G401 (cell line): ENCODE measurements at places on chromosomes 7 and 10.
A peak's percentile ranks its signal among the peaks of the same experiment; 100 is the strongest.

GRCh38 chr10:71816936-71817618, 34.0 kb downstream of the PSAP start:
- DNase-seq, result peak; percentile 65

DNA sequence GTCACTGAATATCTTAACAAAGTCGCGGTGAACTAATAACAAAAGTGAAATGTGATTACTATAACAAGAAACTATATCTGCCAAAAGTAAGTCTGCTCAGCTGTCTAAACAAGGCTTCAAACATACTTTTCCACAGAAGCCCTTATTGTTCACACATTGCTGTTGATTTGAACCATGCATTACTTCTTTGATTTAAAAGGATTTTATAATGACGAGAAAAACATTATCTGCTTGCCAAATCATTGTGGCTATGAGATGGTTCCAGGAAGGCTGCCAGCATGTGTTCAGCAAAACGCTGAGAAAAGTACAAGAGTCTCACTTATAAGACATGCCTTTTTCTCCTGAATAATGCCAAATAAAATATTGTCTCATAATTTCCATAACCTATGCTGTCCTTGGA, 24.4 kb downstream of the RNF133 start:
- DNase-seq, result peak; percentile 75

GRCh38 chr10:99370993-99371392, 41.8 kb downstream of the CNNM1 start:
- peak; percentile 30 for DNase-seq

DNA sequence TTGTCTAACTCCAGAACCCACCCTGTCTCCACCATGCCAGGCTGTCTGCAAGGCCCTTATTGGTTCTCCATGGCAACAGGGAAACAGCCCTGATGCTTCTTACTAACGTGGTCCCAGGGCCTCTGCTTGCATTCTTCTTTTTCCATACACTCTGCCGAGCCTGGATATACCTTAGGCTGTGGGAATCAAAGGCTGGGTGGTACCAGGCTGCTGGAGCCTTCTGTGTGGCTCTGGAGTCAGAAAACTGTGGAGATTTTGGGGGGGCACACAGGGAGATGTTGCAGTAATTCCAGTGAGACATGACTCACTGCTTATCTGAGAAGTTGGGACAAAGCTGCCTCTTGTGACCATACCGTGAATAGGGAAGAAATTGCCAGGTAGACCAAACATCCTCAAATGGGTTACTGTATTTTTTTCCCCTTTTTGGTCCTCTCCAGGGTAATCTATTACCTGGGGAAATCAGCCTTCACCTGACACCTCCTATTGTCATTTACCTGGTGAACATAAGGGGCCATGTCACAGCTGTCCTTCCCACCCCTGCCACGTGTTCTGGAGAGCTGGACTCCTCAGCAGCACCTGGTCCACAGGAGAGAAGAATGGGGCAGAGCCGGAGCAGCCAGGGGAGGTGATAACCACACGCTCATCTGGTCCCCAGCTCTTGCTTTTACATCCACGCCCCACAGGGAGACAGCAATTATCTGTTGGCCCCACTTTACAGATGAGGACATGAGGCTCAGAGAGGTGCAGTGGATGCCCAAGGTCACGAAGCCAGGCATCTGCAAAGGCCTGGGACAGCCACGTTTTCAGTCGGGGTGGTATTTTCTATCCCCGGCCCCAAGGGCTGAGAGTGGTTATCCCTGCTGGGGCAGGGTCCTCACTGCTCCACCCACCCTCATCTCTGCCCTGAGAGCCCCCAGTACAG, 4.6 kb downstream of the CHST3 start:
- DNase-seq, result no peak

- no peak for DNase-seq
These were observed 409.0 kb upstream of the SEMA3A start for GRCh38 chr7:84603545-84603944.

GRCh38 chr10:51422311-51423120, 276.9 kb downstream of the CSTF2T start:
- peak; percentile 31 for DNase-seq

DNA sequence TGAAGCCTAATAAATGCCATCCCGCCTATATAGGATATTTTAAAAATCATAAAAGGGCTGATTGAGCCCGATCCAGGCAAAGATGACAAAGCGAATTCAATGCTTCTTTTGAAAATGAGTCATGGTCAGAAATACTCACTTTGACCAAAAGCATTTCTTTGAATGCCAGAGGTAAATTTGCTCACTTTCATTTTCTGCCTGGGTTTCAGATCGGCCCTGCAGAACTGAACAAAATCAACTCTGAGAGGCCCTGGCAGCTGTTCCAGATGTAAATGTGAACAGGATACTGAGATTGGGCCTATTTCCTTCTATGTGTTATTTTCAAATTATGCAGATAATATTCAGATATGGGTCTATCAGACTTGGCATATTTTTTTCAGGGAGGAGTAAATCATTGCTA, 114.8 kb upstream of the ARID5B start:
- no peak for DNase-seq

- DNase-seq, result no peak
These were observed 674.3 kb upstream of the ZWINT start for GRCh38 chr10:57035310-57035709.

DNA sequence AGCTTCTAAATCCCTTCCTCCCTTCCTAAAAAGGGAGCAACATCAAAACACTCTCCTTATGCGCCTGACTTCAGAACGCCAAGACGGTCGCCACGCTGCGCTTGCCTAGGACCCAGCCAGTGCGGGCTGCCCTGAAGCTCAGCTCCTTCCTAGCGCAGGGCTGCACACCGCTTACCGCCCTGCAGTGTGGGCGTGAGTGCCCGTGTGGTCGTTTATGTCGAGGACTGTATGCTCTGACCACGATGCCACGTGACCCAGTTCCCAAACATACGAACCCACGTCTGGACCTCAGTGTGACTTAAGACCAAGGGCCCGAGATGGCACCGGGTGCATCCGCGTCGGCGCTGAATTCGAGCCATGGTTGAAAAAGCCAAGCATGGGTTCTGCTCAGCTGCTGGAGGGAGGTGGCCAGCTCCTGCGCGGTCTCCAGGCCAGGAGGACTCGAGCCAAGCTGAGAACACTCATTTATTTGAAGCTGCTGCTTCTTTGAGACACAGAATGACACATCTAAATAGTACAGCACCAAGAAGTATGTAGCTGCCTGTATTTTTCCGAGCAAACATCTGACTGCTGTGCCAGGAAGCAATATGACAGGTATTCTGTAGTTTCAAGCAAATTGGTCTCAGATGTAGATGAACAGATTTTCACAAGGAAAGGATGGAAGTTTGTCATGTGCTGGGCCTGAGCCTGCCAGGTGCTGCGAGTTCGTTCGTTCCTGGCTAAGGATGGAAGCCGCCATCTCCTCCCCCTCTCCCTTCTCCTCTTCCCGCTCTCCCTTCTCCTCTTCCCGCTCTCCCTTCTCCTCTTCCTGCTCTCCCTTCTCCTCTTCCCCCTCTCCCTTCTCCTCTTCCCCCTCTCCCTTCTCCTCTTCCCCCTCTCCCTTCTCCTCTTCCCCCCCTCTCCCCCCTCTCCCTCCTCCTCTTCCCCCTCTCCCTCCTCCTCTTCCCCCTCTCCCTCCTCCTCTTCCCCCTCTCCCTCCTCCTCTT, 184.7 kb downstream of the EBF3 start:
- no peak for DNase-seq

DNA sequence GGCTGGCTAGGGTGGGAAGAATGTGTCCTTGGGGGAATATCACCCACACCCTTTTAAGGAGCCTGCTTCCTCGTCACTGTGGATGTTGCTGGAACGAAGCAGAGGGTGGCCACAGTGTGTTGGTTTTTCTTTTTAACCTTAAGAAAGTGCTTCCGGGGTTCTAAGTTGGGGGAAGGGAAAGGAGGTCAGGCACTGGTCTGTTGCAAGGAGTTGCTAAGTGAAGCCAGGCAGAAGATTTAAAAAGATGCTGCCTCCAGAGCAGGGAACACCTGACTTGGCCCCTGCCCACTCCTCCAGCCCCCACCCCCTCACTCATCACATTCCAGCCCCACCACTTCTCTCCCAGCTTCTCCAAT, 213.1 kb downstream of the EMX2 start:
- DNase-seq, result no peak

DNA sequence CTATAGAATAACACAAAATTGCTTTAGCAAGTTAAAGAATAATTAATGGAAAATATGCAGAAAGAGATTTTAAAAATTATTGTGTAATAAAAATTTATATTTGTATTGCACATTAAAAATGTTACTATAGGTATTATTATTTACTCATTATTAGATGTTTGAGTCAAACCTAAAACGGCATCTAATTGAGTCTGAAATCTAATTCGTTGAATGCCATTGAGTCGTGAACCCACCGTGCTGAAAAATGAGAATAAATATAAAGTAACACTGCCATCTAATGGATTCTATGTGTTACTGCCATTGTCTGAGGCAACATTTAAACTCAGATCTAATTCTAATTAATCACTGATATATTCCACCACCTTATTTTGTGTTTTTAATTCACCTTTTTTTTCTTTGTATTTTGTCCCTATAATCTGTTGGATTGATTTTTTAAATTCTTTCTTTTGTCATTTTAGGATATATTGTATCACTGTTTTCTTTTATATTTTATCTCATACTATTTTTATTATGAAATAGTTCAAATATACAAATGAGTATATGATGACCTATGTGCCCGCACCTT, 62.2 kb downstream of the SAMD9 start:
- DNase-seq, result peak; percentile 64

- no peak for DNase-seq
These were observed 111.6 kb upstream of the GLI3 start for GRCh38 chr7:42348631-42349030.

GRCh38 chr7:82395147-82395546, 48.4 kb downstream of the CACNA2D1 start:
- DNase-seq, result no peak

DNA sequence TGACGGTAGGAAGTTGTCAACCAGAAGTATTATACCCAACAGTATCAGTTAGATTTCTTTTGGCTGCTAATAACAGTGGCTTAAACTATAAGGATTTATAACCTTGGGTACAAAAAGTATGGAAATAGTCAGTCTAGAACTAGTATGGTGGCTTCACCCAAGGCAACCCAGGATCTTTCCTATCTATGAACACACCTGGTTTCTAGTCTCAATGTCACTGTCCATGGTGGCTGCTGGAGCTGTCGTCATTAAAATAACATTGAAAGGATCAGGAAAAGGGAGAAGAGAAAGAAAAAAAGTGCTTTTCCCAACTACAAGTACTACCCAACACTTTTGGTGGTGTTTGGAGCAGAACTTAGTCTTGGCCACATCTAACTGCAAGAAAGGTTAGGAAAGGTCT, 27.7 kb downstream of the PHTF2 start:
- DNase-seq, result no peak

DNA sequence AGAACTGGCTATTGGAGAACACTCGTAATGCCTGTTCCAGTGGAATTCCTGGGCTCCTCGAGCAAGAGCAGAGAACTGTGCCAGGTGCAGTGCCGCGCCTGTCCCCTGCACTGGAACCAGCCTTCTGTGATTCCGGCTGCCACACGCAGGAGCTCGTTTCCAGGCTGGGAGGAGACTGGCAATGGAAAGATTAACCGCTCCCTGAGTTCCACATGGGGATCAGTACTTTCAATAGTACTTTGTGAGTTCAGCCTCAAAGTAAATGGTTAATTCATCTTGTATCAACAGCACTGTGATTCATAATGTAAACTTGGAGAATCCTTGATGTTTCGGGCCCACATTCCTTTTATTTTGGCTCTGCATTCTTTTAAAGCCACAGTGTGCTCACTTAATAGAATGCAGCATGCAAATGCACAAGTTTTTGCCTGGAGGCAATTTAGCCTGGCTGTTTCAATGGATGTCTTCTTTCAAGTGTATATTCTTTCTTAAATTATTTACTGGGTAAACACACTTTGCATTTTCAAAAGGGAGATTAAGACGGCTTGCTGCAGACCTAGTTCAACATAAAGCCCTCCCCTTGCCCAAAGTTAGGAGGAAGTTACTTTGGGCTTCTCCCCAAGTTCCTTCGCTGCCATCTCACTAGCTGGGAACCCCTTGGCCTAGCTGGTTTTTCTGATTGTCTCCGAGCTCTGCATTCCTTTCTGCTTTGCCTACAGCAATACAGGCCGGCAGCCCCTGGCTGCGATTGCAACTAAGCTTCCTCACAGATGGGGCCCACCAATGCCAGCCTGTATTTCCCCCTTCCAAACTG, 138.1 kb upstream of the TCF7L2 start:
- no peak for DNase-seq

- no peak for DNase-seq
These were observed 205.6 kb downstream of the AUTS2 start for GRCh38 chr7:69803699-69804516.

DNA sequence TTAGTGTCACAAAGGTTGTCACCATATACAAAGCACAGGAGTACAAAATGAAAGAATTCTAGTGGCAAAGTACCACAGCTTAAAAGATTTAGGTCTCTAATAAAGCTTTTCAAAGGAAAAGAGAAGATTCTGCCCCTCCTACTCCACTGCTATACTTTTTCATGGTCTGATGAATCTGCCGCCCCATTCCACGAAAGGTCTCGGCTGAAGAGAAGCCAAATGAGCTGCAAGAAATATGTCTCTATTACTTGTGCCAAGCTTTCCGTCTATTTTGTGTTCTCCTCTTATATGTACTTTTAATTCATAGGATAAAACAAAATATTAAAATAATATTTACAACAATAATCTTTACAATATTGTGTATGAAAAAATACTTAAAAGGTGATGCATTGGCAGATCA, 222.6 kb downstream of the ANK3 start:
- peak; percentile 77 for DNase-seq

- DNase-seq, result no peak
These were observed 144.6 kb upstream of the TMEM106B start for GRCh38 chr7:12066521-12066920.

GRCh38 chr7:24478137-24478655, 95.1 kb upstream of the PALS2 start:
- no peak for DNase-seq

- peak; percentile 21 for DNase-seq
These were observed 4.0 kb upstream of the TMEM236 start for GRCh38 chr10:17747883-17748550.

DNA sequence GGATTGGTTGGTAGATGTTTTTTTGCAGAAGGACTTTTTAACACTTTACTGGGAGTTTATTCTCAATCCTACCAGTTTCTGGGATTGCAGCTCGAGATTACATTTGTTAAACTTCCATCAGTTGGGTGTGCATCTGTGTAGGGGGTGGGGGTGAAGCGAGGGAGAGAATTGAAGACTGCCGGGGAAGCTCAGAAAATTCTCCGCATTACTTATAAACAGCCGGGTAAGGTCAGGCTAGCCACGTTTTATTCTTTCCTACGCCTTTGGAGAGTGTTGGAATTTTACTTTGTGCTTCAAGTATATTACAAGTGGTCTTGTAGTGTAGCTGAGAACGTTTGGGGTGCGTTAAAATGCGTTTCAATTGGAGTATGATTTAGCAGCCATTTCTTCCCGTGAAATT, 1.1 kb downstream of the PALS2 start:
- peak; percentile 4 for DNase-seq

GRCh38 chr10:135132-135600, at the start of gene ZMYND11:
TSS of gene ZMYND11 (plus strand) at chr10:135455. CDS start at chr10:180013, 44,558 bp downstream.
- peak; percentile 64 for DNase-seq
